Posterior cingulate gyrus (tissue), 11 donors: ENCODE measurements at places on chromosomes 1 and 21.

- no peak for DNase-seq
Measured at GRCh38 chr1:218939095-218939494, 234.6 kb upstream of the LYPLAL1 start.

DNA sequence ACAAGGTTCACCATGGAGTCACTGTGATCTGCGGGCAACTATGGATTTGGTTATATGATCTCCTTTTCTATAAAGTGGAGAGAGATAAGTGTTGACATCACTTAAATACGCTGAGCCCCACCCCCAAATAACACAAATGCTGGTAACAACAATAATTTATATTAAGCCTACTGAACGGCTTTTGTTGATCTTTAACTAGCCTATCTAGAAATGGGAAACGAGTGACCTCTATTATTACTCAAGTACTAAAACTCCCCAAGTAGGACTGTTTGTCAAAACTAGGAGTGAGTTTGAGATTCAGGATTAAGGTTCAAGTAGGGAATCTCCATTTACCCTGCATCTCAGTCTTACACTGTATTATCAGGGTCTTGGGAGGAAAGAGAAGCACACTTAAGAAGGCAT lies 52.2 kb downstream of the MAP3K7CL start:
- no peak for DNase-seq

- DNase-seq = no peak
Measured at GRCh38 chr1:33232716-33233115, 23.6 kb upstream of the ZNF362 start.

GRCh38 chr1:178650934-178651511 lies 74.0 kb upstream of the RALGPS2 start:
- DNase-seq = no peak

DNA sequence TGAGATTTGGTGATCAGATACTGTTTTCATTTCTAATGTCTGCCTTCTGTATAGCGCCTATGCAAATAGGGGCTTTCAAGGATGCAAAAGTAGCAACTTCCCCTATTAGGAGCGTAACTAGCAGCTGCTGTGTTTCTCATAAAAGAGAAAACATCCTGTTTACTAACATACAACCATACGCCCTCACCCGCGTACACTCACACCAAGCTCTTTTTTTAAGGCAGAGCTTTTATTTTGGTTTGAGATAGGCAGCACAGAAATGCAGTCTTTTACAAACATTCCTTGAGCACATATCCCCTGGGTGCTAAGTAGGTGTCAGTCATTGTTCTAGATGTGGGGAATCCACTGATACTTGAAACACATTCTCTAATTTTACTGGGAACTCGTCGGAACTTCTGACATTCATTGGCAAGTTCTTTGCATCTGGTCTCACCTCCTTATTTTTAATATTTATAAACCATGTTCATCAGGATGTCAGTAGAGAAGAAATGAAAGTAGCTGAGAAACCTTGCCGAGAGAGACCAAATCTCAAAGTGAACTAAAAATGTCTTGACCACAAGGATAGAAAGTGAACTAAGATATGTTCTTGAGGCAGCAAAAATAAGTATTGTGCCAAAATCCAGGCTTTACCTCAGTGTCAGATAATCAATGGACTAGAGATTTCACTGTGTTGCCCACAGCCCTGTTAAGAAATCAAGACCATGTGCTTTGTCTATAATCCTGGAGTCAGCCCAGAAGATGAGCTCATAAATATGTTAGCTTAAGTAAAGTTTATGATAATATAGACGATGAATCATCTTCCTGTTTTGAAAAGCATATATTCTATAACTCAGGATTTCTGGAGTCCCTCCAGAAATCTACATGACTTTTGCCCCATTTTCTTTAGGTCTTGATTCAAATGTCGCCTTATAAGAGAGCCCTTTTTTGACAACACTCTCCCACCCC lies 350.9 kb downstream of the ST6GALNAC3 start:
- no peak for DNase-seq

GRCh38 chr1:46113948-46114347 lies 18.5 kb downstream of the PIK3R3 start:
- DNase-seq = no peak

DNA sequence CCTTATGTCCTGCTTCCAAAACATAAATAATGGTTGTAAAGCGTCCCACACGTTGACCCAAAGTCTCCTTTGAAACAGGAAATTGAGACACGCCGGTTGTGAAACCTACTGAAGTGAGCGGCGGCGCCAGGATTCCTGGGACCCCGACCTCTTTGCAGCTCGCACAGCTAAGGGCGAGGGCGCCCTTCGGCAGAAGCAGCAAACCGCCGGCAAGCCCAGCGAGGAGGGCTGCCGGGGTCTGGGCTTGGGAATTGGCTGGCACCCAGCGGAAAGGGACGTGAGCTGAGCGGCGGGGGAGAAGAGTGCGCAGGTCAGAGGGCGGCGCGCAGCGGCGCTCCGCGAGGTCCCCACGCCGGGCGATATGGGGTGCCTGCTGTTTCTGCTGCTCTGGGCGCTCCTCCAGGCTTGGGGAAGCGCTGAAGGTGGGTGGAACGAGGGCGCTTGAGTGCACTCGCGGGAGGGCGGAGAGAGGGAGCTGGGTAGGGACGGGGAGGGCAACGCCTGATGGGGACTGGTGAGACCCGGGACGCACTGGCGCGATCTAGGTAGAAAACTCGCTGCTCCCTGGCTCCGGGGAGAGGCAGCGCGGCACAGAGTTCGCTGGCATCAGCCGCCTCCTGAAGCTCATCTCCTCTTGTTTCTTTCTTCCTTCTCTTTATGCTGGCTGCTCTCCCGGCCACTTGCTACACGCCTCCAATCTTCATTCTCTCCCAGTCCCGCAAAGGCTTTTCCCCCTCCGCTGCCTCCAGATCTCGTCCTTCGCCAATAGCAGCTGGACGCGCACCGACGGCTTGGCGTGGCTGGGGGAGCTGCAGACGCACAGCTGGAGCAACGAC lies at the start of gene CD1D:
Gene CD1D, plus strand, starts transcription at position 155 of the 836 bp plus-strand sequence. Its CDS starts 207 bp downstream, at position 362.
- DNase-seq = peak; percentile 34

DNA sequence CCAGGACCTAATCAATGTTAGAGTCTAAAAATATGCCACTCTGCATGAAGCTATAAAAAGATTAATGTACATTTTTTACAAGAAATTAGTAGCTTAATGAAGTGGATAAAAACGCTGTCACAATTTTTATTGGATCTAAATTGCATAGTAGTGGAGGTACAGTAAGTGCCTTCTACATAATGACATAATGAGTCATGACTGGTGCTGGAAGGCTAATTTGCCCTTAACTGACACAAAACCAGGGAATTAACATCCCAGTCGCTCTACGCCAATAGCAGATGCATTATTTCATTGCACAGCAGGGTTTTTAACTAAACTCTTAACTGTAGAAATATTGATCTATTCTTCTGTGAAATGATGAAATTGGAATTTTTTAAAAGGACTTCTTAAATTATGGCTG lies 33.3 kb downstream of the RRAGC start:
- DNase-seq = no peak

DNA sequence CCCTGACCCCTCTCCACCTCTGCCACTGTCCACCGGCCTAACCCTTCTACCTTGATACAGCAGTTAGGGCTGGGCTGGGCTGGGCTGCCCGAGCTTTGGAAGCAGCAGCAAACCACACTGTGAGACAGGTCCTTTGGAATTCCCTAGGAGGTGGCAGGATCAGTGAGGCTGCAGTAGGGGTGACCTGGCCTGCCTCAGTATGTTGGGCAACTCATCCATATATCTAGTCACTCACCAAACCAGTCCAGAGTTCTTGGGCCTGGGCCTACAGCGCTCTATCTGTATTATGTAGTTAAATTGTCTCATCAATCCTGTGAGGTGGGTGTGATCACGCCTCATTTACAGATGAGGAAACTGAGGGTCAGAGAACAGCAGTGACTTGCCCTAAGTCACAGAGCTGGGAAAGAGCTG lies 13.3 kb upstream of the SYNC start:
- DNase-seq = no peak

GRCh38 chr1:79042117-79042516 lies 35.6 kb upstream of the ADGRL4 start:
- no peak for DNase-seq

DNA sequence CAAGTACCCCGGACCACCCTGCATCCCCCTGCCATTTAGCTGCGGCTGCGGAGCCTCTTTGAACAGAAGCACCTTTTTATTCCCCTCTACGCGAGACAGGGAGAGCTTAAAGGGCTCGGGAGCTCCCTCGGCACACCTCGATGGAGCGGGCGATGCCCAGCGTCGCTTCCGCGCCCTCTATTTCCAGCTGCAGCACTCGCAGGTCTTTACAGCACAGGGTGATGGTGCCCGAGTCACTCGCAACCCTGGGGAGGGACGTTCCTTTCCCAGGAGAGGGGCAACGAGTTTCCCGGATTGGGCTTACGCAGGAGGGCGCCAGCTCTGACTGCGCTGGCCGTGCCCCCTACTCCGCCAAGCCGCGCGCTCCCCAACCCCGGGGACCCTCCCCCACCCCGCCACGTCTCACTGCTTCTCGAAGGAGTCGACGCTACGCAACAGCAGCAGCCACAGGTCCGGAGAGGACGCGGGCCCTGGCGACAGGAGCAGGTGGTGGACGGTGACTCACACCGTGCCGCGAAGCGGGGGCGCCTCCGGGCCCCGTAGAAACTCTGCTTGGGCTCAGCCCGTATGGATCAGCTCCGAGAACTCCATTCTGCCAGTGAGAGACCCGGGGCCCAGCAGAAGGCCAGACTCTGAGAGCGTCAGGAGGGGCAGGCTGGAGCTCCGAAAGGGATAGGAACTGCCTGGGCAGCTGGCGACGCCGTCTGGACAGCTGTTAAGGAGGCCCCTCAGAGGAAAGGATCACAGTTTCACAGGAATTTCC lies 5.8 kb upstream of the FAM167B start:
- peak; percentile 86 for DNase-seq

- DNase-seq = no peak
Measured at GRCh38 chr1:40703316-40703715, 11.8 kb downstream of the NFYC start.

- DNase-seq = no peak
Measured at GRCh38 chr21:37828556-37828955, 87.7 kb downstream of the KCNJ6 start.

DNA sequence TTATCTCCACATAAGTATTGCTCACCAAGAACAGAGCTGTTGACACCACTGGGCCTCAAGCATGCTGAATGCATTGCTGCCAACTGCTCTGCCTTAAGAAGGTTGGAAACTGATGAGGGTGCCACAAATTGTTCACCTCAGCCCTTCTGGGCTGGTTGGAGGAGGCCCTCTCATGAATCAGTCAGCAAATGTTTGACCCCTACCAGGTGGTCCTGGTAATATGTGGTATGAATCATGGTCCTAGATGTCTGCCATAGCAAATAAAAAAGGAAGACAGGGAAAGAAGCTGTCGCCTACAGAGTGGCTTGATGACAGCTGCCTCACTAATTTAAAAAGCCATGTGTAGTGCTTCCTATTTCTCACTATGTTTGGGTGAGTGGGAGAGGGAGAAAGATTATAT lies 12.2 kb downstream of the SPATA46 start:
- DNase-seq = no peak

DNA sequence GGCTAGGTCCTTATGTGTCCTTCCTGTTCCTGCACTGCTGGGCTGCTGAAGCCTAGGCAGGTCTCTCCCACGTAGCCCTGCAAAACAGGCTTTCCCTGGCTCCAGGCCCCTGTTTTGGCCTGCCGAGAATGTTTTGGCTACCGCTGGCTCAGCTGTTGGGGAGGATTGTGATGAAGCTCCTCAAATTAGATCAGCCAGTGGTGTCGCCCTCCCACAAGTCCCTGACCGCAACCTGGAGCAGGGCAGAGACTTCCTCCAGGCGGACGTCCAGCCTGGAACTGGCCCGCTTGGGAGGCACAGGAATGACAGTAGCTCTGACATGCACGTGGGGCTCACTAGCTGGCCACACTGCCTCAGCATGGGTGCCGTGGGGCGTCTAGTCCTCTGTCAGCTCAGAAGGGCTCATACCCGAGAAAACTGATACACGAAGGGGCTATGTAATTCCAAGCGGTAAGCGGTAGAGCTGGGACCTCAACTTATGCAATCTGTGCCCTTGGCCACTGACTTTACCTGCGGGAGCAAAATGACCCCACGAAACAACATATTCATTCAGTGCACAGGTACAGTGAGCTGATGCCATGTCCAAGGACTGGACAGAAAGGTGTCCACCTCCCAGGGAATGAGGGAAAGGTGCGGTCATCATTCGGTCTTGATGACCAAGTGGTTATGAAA lies 26.6 kb downstream of the DHRS3 start:
- peak; percentile 77 for DNase-seq

DNA sequence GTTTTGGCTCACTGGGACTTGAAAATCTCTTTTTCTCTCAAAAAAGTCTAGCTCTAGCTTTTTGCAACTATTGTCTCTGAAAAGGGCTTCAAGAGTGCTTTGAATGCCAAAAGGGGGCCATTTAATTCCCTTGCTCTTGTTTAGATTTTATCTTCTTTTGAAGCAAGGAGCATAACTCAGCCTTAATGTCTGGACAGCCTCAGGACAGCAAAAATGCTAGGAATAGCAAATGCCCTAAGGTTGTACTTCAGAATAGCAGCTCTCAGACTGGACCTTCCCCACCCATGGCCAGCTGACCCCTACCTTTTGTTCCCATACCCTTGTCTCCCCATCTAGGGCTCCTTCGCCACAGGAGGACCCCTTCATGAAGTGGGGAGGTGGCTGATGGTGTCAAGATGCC lies 121.4 kb downstream of the KCNK1 start:
- DNase-seq = no peak

GRCh38 chr1:167797015-167797414 lies 75.2 kb downstream of the MPZL1 start:
- DNase-seq = peak; percentile 33

DNA sequence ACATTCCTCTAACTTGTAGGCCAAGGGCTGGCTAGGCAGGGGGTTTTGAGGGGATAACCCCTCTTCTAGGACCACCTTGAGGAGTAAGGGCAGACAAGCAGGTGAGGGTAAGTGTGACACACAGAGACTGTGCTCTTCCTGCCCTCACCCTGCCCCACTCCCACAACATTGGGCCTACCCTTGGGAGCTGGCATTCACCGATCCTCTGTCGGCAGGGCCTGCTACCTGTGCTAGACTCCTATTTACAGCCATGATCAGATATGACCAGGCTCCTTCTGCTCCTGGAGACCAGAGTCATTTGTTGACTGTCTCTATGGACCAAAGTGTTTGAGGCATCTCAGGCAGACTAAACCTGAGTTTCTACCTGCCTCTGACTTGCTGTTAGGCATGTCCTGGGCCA lies 68.3 kb downstream of the SYF2 start:
- no peak for DNase-seq

- DNase-seq = no peak
Measured at GRCh38 chr1:96820671-96821070, 99.1 kb downstream of the PTBP2 start.
